NCI-H2171 treated with DMSO at 0.1 percent for 48 hours (cell line): ENCODE measurements at places on chromosomes 5 and 9.

GRCh38 chr5:104965006-104965405 lies 1402.4 kb upstream of the NUDT12 start:
- no peak for DNase-seq

GRCh38 chr9:107665057-107665456 lies 175.5 kb upstream of the KLF4 start:
- DNase-seq, result no peak

DNA sequence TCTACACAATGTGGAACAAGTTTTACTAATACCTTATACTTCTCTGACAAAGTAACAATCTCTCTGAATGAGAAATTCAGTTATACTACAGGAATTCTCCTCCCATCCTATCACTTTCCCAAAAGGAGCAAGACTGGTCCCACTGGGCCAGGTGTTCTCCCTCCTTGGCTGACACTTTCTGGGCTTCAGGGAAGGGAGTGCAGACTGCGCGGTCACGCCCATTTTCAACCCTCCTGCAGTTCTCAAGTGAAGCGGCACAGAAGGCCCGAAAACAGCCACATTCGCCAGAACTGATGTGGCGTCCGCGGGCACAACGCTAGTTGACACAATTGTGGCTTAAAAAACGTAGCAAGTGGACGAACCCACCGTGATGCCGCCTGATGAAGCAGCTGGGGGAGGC lies 603 bp downstream of the SAXO1 start:
- DNase-seq, result no peak

- DNase-seq, result no peak
Observed at GRCh38 chr5:27590503-27590902, 552.1 kb upstream of the CDH9 start.

DNA sequence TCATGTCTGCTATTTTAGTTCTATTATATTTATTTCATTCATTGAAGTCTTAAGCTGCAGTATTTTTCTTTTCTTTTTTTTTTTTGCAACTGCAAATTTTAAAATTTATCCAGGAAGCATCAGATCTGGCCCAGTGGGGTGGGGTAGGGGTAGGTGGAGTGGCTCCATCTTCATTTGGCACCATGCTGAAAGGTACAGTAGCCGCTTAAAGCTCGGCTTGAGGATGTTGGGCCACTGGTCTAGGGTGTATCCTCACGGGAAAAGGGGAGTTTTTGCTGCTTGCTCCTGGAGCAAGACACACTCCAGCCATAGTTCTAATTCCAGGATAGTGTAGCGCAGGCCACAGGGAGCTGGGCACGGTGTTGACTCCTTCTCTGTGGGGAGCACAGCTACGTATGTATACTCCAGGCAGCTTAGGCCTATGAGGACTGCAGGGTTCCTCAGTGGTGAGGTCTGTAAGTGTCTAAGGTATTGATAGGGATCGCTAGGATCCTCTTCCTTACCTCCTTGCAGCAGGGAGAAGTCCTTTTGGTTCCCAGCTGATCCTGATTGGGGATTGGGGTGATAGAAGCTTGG lies 22.7 kb downstream of the RCL1 start:
- no peak for DNase-seq

DNA sequence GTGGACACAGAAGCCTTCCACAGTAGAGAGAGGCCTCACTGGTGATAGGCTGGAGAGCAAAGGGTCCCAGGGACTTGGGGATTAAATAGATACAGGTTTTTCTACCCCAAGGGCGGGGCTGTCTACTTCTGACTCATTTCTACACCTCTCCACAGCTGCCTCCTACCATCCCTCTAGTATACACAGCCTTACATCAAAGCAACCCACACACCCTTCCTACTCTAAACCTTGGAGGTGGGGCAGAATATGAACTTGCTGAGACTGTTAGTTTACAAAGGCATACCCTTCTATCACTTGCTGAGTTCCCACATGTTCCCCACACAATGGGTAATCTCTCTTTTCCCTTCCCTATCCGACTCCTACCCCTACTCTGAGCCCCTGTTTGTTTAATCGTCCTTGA lies 19.9 kb upstream of the PCA3 start:
- no peak for DNase-seq

DNA sequence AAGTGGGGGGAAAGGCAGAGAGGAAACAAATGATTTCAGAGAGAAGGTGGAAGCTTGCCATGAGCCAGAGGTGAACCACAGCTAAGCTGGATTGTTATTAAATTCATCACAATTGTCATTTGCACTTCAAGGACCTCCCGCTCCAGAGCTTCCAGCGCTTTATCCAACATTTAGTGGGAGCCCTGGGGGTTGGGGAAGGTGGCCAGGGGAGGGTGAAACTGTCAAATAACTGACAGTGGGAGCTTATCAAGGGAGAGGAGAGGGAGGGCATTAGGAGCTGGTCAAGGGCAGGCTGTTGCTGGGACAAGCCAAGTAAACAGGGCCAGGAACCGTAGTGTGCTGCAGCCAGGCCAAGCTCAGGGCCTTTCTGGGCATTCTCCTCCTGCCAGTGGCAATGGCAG lies 71.5 kb downstream of the SIL1 start:
- no peak for DNase-seq

- no peak for DNase-seq
Observed at GRCh38 chr5:116763987-116764866, 189.6 kb upstream of the SEMA6A start.
